ENCODE measurements at places on chromosomes 2 and 18. TPM values are rescaled to one million over a fixed set of nuclear protein-coding genes. Genes with fewer than 3 reads are reported as not detected.
A peak's percentile ranks its signal among the peaks of the same experiment; 100 is the strongest.

- no peaks in the 10 kb centered on the region for H3K36me3 ChIP-seq
- H3K4me3 ChIP-seq = no peak overlapping the region
- no peaks in the 10 kb centered on the region for H3K27me3 ChIP-seq
- DNase-seq = no peak
Observed at GRCh38 chr18:44828080-44828479, 147.4 kb downstream of the SETBP1 start.

DNA sequence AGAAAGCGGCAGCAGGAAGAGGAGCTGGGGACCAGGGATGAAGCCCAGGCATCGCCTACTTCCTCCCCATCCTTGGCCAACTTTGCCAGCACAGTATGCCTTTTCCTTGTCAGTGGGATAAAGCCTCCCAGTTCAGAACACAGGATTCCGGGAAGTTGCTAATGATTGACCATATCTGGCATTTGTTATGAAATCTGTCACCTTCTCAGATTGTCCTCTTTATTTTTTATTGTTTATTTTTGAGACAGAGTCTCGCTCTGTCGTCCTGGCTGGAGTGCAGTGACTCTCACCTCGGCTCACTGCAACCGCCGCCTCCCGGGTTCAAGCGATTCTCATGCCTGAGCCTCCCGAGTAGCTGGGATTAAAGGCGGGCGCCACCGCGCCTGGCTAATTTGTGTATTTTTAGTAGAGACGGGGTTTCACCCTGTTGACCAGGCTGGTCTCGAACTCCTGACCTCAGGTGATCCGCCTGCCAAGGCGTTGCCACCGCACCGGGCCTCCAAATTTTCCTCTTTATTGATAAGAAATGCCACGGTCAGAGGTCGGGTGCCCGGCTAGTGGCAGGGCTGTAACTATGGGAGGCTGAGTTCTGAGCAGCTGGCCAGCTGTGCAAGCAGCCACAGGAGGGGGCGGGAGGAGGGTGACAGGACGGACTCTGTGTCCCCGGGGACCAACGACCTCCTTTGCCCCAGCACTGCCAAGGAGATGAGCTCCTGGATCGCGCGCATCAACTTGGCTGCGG, 24.4 kb downstream of the PSD4 start:
- H3K27me3 ChIP-seq = no peaks in the 10 kb centered on the region
- no peak overlapping the region for H3K27ac ChIP-seq
- peaks cover 92% of the 10 kb centered on the region for H3K36me3 ChIP-seq
- DNase-seq = no peak

- no peaks in the 10 kb centered on the region for H3K4me1 ChIP-seq
- H3K27me3 ChIP-seq = no peaks in the 10 kb centered on the region
- no peak for DNase-seq
- H3K4me3 ChIP-seq = no peak overlapping the region
- H3K27ac ChIP-seq = no peak overlapping the region
Observed at GRCh38 chr2:46284796-46285195, 12.4 kb upstream of the EPAS1 start.

DNA sequence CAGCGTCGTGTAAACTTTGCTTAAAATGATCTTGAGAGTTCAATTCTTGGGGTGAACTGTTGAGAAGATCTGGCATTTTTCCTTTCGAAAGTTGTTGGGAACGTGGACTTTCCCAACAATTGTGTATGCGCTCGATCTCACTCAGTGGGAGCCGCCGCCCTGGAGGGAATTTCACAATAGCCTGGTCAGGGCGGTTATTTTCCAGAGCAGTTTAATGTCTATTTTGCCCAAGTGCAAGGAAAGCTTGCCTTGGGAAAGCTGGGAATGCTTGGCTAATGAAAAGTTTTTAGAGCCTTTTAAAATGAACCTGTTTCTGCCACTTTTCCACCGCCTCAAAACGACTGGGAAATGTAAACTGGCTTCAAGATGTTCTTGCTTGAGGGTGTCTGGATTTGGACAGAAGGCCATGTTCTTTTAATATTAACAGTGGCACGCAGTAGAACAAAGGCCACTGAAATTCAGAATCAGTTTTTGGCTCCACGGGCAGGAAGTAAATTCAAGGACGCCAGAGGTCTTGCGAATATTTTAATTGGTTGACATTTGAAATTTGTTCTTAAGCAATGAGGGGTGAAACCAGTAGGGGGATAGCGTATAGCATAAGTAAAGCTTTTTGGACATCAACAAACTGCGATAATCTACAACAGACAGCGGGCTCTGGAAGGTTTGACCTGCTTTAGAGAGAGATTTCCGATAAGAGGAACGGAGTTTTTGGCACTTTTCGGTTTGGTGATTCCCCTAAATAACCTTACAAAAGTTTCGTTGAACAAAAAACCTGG, 1.2 kb downstream of the CFLAR start:
- peaks cover 6% of the 10 kb centered on the region for H3K36me3 ChIP-seq
- H3K4me3 ChIP-seq = peak overlapping the region; percentile 84
- H3K4me1 ChIP-seq = peaks cover 37% of the 10 kb centered on the region
- H3K27me3 ChIP-seq = no peaks in the 10 kb centered on the region
- peak overlapping the region; percentile 98 for H3K27ac ChIP-seq
- no peak for DNase-seq

DNA sequence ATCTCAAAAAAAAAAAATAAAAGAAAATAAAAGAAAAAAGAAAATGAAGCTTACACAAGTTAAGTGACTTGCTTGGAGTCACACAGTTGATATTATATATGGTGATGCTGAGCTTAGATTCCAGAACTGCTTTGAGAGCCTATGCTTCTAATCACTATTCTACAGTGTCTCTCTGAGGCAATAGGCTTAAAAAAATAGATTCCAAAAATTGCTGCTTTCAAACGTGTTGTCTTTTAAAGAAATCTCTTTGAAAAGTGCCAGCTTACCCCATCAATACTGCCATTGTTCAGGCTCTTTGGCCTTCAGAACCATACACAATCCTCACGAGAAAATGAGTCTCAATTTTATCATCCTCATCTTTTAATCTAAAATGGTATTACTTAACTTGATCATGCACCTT, 102.6 kb downstream of the CDK15 start:
- H3K4me3 ChIP-seq = no peak overlapping the region
- H3K36me3 ChIP-seq = no peaks in the 10 kb centered on the region
- DNase-seq = no peak

- peak overlapping the region; percentile 31 for H3K27ac ChIP-seq
- no peaks in the 10 kb centered on the region for H3K36me3 ChIP-seq
- DNase-seq = no peak
- peaks cover 70% of the 10 kb centered on the region for H3K4me1 ChIP-seq
Observed at GRCh38 chr2:96532641-96533291, 3.8 kb upstream of the ARID5A start.

DNA sequence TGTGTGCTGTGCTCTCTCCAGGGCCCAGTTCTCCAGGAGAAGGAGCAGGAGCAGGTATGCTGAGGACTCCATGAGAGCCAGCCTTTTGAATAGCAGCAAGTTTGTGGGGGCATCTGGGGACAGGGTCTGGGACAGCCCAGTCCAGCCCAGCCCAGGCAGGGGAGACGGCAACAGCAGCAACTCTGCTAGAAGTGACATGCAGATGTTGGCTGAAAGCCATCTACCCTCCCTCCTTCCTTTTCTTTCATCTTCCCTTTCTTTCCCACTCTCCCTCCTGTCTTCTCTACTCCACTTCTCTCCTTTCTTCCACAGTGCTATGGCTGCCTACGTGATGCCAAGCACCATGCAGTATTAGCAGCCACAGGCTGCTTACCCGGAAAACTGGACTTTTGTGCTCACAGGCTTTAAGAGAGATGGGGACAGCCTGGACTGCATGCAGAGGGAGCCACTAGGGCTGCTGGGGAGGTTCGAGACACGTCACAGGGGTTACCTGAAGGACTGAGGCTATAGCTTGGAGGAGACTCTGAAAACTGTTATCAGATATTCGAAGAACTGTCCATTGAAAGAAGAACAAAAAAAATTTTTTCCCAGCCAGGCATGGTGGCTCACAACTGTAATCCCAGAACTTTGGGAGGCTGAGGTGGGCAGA, 23.8 kb upstream of the YWHAQ start:
- peaks cover 31% of the 10 kb centered on the region for H3K4me1 ChIP-seq
- H3K4me3 ChIP-seq = no peak overlapping the region
- DNase-seq = no peak
- H3K36me3 ChIP-seq = no peaks in the 10 kb centered on the region
- H3K27me3 ChIP-seq = no peaks in the 10 kb centered on the region

DNA sequence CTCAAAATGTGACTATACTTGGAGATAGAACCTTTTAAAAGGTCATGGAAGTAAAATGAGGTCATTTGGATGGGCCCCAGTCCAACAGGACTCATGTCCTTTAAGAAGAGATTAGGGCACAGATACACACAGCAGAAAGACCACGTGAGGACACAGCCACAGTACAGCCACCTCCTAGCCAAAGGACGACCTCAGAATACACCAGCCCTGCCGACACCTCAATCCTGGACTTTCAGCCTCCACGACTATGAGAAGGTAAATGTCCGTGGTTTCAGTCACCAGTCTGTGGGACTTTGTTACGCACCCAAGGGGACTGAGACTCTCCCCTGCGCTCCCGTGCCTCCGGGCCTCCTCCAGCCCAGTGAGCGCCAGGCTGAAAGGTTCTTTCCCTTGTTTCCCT, 30.2 kb upstream of the HPCAL1 start:
- no peak overlapping the region for H3K4me3 ChIP-seq
- no peaks in the 10 kb centered on the region for H3K27me3 ChIP-seq
- H3K4me1 ChIP-seq = peaks cover 12% of the 10 kb centered on the region

- H3K36me3 ChIP-seq = peaks cover 15% of the 10 kb centered on the region
- DNase-seq = no peak
- no peaks in the 10 kb centered on the region for H3K27me3 ChIP-seq
- H3K4me3 ChIP-seq = no peak overlapping the region
- peaks cover 45% of the 10 kb centered on the region for H3K4me1 ChIP-seq
Observed at GRCh38 chr18:63182861-63183260, 136.7 kb downstream of the BCL2 start.

- H3K4me1 ChIP-seq = no peaks in the 10 kb centered on the region
- H3K27me3 ChIP-seq = no peaks in the 10 kb centered on the region
- H3K36me3 ChIP-seq = no peaks in the 10 kb centered on the region
- H3K4me3 ChIP-seq = no peak overlapping the region
- H3K27ac ChIP-seq = no peak overlapping the region
Observed at GRCh38 chr18:52054324-52054723, 285.7 kb upstream of the DCC start.

GRCh38 chr2:69601179-69601612, 42.3 kb downstream of the AAK1 start:
- no peak for DNase-seq
- peaks cover 18% of the 10 kb centered on the region for H3K36me3 ChIP-seq
- H3K4me3 ChIP-seq = no peak overlapping the region
- peaks cover 50% of the 10 kb centered on the region for H3K4me1 ChIP-seq

- DNase-seq = peak; percentile 36
- H3K4me1 ChIP-seq = no peaks in the 10 kb centered on the region
- H3K27ac ChIP-seq = no peak overlapping the region
- peaks cover 6% of the 10 kb centered on the region for H3K27me3 ChIP-seq
Observed at GRCh38 chr2:119517433-119517832, 6.8 kb downstream of the SCTR start.

GRCh38 chr2:140589273-140589672, 1541.5 kb downstream of the LRP1B start:
- no peaks in the 10 kb centered on the region for H3K4me1 ChIP-seq
- H3K27ac ChIP-seq = no peak overlapping the region
- no peaks in the 10 kb centered on the region for H3K36me3 ChIP-seq
- H3K4me3 ChIP-seq = no peak overlapping the region
- H3K27me3 ChIP-seq = no peaks in the 10 kb centered on the region

DNA sequence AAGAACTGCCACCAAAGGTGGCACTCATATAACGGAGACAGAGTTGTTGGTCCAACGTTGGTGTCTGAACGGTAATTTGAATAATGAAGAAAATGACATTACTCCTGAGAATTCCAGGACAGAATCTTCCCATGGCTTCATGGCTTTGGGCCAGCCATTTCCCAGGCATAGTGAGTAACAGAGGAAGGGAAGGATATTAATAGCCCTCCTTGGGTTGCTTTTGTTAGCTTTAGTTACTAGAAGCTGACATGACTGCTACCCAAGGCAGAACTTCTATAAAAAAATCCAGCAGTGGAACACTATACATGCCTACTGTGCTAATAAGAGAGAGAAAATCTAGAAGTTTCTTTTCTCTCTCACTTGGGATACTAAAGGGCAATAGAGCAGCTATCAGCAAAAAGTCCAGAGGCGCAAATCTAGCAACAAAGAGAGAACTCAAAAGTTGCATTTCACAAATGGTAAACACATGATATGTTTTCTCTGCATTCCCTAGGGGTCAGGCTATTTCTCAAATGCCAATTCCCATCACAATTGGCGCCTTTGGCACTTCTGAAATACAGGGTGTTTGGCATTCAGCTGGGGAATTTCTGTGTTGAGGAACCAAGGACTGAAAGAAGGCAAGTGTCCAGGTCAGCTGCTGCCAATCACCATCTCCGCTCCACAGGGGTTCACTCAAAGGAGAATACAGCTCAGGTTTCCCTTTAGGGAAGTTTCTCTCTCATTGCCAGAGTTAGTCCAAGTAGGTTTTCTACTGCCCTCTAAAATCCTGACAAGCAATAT, 160.8 kb upstream of the KYNU start:
- no peak overlapping the region for H3K4me3 ChIP-seq
- H3K36me3 ChIP-seq = no peaks in the 10 kb centered on the region
- H3K27ac ChIP-seq = no peak overlapping the region
- no peaks in the 10 kb centered on the region for H3K4me1 ChIP-seq
- no peaks in the 10 kb centered on the region for H3K27me3 ChIP-seq
- DNase-seq = no peak

DNA sequence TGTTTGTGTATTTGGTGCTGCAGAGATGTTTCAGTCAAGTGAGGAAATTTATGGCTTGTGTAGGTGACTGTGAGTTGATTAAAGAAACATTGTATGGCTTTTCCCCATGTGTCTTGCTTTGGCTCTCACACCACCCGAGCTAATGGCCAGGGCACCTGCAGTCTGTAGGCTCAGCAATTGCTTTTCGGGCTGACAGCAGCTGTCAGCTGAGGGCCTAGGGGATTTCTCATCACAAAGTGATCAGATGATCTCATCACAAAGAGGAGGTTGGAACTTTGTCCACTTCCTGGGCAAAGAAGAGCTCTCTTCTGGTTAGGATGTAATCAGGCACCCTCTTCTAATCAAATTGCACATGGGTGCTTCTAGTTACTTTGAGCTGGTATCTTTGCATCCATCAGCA, 632.2 kb downstream of the SLC4A3 start:
- H3K4me1 ChIP-seq = no peaks in the 10 kb centered on the region
- H3K27ac ChIP-seq = no peak overlapping the region
- H3K27me3 ChIP-seq = no peaks in the 10 kb centered on the region
- no peak for DNase-seq

- H3K4me1 ChIP-seq = no peaks in the 10 kb centered on the region
- no peaks in the 10 kb centered on the region for H3K27me3 ChIP-seq
- no peak overlapping the region for H3K4me3 ChIP-seq
- no peaks in the 10 kb centered on the region for H3K36me3 ChIP-seq
- H3K27ac ChIP-seq = no peak overlapping the region
Observed at GRCh38 chr2:111945444-111946293, 47.3 kb downstream of the MERTK start.

The RPIA gene
- total RNA-seq = 21.6 TPM

The MBD2 gene
- total RNA-seq = 70.9 TPM

The STAM2 gene
- total RNA-seq = 4.1 TPM

Data from CD4-positive, alpha-beta T cell (primary cell).